ENCODE measurements at places on chromosomes 4 and X.

GRCh38 chrX:68844581-68844980 is 15.8 kb downstream of the EFNB1 start:
- no peak for DNase-seq

DNA sequence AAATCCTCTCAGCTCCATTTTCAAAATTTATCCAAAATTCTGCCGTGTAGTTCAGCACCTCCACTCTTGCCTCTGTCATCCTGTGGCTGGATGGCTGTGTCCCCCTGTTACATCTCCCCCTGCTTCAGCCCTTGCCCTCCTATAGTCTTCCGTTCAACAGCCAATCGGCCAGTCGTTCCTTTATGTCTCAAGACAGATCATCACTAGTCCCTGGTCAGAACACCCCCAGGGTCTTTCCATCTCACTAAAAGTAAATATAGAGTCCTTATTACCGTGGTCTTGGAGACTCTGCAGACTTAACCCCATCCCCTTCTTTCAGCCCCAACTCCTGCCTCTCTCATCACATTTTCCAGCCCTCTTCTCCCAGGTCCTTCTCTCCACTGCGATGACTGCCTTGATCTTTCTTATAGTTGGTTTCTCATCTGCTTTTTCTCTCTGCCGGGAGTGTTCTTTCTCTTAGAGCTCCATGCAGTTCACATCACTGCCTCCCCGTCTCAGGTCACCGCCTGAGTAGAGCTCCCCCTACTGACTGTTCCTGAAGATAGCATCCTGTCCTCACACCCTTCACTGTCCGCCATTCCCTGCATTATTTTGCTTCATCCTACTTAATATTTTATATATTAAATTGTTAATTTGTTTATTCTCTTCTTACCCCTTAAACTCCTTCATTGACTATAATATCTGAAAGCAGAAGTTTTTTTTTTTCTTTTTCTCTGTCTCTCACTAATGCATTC is 736.9 kb upstream of the MAGEB2 start:
- DNase-seq, result no peak

DNA sequence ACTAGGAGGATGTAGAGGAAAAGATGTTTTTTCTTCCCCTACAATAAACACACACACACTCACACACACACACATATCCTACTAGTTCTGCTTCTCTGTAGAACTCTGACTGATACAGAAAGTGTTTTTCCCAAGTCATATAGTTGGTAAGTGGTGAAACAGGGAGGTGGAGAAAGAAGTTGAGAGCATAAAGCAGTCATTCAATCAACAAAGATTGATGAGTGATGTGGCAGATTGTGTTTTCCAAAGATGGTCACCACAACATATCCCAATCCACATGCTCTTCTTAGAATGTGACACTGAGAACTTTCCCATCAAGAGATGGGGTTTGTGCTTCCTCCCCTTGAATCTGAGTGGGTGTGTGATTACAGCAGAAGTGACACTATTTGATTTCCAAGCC is 123.4 kb upstream of the ATP6AP2 start:
- no peak for DNase-seq

DNA sequence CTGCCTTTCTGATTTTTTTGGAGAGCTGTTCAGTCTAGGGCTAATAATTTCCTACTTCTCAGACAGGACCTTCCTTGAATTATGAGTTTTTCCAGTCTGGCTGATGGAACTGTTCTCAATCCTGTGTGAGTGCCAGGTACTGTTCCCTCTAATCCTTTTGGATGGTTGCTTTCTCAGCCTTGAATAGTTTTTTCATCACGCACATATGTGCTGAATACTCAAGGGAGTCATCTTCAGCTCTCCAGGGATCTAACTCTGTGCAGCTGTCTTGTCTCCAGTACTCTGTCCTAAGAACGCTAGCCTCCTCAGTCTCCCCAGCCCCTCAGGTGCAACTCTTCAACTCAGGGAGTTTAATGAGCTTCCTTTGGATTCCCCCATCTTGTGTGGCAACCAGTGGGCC is 93.2 kb downstream of the GASK1B start:
- DNase-seq, result no peak

DNA sequence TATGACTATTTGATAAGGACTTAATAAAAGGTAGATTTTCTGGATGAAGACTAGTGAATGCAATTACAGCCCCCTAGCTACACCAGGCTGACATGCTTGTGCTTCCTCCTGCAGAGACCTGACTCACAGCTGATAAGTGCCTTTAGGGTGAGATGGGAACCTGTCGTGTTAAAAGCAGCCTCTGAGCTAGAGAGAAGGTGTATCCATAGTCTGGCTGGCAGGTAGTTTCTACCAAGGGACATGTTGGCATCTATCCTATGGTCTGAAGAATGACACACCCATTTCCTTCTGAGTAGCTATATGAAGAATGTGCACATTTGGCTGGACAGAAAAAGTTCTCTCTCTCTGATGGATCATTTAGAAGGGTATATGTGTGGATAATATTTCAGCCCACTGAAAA is 64.1 kb downstream of the PARM1 start:
- no peak for DNase-seq

DNA sequence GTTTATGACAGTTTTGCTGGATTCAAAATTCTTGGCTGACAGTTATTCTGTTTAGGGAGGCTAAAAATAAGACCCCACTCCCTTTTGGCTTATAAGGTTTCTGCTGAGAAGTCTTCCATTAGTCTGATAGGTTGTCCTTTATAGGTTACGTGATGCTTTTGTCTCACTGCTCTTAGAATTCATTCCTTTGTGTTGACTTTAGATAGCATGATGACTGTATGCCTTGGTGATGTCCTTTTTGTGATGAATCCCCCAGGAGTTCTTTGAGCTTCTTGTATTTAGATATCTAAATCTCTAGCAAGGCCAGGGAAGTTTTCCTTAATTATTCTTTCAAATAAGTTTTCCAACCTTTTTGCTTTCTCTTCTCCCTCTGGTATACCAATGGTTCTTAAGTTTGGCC is 36.4 kb downstream of the DCLK2 start:
- DNase-seq, result no peak

All from HL-60 (cell line).